Aorta (tissue), 5 donors: ENCODE measurements at places on chromosomes 16 and 17. TPM values are rescaled to one million over a fixed set of nuclear protein-coding genes. Genes with fewer than 3 reads are reported as not detected.

DNA sequence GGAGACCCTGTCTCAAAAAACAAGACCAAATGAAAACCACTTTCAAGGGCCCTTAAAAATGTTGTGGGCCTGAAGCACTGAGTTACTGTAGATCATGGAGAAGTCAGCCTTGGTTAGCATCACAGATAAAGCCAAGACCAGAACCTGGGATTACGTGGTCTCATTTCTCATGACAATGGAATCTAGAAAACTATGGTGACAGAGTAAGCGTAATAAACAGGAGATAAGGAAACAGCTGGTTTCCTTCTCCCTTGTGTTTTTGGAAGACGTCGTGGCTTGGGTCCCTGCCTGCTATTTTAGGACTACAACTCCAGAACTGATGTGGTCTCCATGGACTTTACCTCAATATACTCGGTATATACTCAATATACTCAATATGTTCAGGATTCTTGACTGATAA lies 180.7 kb upstream of the ZFHX3 start:
- no peak for DNase-seq

- no peak for DNase-seq
Measured at GRCh38 chr16:60304720-60305119, 1570.6 kb upstream of the GOT2 start.

DNA sequence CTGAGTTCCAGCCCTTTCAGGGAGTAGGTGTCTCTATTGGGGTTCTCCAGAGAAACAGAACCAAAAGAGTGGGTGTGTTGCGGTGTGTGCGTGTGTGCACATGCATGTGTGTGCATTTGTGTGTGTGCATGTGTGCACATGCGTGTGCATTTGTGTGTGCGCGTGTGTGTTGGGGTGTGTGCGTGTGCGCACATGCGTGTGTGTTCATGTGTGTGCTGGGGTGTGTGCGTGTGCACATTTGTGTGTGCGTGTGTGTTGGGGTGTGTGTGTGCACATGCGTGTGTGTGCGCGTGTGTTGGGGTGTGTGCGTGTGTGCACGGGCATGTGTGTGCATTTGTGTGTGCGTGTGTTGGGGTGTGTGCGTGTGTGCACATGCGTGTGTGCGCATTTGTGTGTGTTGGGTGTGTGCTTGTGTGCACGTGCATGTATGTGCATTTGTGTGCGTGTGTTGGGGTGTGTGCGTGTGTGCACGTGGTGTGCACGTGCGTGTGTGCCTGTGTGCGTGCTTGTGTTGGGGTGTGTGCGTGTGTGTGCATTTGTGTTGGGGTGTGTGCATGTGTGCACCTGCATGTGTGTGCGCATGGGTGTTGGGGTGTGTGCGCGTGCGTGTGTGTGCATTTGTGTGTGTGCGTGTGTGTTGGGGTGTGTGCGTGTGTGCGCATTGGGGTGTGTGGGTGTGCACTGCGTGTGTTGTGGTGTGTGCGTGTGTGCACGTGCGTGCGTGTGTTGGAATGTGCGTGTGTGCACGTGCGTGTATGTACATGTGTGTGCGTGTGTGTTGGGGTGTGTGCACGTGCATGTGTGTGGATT lies 38.4 kb upstream of the JPH3 start:
- no peak for DNase-seq

- no peak for DNase-seq
Measured at GRCh38 chr16:31833047-31833446, 40.6 kb upstream of the ZNF267 start.

- no peak for DNase-seq
Measured at GRCh38 chr16:69501956-69502745, 63.6 kb upstream of the NFAT5 start.

DNA sequence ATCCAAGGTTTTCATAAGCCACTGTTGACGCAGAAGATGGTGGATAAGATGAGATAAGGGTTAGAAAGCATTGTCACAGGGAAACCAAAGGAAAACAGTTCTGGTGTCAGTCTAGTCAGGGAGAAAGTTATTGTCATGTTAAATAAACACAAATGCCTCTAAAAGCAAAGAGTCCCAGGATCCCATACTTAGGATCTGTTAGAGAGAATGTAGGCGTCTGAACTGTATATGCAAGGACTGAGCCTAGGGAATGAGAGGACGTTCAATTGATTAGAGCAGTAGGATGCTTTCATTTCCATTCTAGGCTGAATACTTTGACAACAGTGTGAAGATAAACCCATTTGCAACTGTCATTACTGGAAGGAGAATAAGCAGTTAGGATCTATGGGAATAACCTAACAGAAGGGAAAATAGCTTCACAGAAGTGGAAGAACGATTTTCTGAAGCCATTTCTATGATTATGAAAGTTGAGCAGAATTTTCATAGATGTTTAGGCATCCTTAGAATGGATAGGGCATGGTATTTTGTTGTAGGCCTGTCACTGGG lies 1149.1 kb upstream of the CDH8 start:
- DNase-seq = no peak

- DNase-seq = no peak
Measured at GRCh38 chr17:77842528-77843147, 115.9 kb upstream of the TNRC6C start.

- DNase-seq = peak; percentile 64
Measured at GRCh38 chr17:8490256-8491023, 54.8 kb downstream of the NDEL1 start.

GRCh38 chr16:2022723-2023091 lies 3.1 kb downstream of the NPW start:
- no peak for DNase-seq

- DNase-seq = no peak
Measured at GRCh38 chr17:2898255-2898926, 102.2 kb downstream of the RAP1GAP2 start.

DNA sequence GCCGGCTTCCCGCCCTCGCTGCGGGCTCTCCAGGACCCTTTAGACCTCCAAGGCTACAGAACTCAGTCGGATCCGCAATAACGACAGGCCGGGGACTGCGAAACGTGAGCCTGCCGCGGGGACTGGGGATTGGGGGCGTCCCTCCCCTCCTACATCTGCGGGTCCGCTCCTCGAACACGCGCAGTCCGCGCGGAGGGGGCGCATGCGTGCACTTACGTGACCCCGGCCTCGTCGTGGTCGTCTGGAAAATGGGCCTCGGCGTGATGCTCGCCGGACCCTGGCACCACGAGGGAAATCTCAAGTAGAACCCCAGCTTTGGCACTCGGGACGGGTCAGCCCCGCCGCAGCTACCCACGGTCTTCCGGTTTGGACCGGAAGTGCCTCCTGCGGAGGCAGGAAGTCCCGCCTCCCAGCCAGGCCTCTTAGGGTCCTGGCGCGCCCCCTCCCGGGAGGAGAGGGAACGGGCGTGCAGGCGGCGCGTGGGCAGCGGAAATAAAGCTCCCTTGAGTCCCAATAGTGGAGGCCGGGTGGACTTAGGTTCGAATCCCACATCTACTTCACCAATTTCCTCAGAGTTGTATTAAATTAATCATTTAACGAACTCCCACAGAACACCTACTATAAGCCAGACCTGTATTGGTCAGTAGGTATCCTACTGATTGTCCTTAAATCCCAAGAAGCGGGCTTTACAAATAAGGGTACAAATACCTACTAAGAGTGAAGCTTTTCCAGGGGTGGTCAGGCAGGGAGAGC lies at the start of gene TAF1C:
TSS of gene TAF1C (minus strand) at position 373 of the 753 bp plus-strand sequence. CDS start 2,069 bp downstream, outside the sequence.
- peak; percentile 94 for DNase-seq

GRCh38 chr17:75777296-75777922 lies 7.2 kb upstream of the UNK start:
- no peak for DNase-seq

DNA sequence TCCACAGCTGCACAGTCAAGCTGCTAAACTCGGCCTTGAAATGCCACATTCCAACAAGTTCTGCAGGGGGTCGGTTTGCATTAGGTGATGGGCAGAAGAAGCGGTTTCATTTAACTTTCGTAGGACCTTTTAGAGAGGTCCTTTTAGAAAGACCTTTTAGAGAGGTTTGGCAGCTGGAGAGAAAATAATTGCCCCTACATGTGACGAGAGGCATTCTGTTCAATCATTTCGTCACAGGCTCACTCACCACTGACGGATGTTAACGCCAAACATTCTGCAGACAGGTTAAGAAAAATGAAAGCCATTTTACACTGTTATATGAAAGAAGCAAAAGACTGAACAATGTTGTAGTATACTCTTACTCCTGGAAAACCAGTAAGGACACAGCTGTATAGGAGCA lies 76.5 kb upstream of the ZNF423 start:
- no peak for DNase-seq

- peak; percentile 52 for DNase-seq
Measured at GRCh38 chr16:86718118-86718517, 139.8 kb downstream of the FOXL1 start.

DNA sequence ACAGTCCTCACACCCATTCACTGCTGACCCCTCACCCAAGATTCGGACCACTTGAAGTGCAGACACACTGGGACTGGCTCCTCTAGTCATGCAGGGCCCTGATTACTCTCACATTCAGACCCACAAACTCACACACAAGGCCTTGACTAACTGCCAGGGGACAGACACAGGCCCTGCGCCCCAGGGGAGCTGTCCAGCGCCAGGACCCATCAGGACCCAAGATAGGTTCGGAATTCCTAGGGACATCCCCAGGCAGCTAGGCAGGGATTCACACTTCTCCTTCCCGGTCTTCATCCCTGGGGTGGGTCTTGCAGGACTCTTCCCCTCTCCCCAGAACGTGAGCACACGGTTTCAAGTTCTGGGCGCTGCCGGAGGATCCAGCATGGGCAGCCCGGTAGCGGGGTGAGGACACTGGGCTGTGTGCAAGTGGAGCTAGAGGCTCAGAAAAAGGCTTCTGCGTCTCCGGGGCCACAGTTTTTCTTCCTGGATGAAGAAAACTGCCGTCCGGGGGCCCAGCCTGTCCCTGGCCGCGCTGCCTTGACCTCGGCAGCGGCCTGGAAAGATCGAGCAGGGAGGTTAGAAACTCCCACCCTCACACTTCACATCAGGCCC lies 1.6 kb downstream of the SEZ6 start:
- no peak for DNase-seq

DNA sequence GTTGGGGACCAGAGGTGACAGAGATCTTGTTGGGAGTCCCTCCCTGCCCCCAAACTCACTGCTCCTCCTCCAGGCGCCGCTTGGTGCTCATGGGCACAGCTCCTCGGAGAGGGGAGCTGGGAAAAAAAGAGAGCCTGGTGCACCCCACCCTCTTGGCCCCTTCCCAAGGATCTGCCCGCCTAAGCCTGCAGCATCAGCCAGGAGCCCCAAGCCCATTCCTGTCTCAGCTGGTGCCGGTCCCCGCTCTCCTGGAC lies 400 bp downstream of the HCFC1R1 start:
- peak; percentile 82 for DNase-seq

DNA sequence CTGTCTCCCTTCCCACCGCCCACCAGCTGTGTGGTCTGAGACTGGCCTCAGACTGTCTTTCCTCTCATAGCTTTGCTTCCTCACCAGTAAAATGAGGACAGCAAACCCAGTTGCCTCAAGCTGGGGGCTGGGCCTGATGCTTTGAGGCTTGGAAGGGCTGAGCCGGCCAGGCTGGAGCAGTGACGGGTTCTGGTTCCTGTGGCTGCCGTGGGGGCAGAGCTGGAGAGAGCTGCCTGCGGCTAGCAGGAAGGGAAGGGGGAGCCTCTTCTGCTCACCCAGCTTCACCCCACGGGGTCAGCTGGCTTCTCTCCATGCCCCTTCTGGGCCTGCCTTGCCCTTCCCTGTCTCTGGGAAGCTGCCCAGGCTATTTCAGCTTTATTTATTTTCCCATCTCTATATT lies 23.7 kb downstream of the LASP1 start:
- peak; percentile 80 for DNase-seq

DNA sequence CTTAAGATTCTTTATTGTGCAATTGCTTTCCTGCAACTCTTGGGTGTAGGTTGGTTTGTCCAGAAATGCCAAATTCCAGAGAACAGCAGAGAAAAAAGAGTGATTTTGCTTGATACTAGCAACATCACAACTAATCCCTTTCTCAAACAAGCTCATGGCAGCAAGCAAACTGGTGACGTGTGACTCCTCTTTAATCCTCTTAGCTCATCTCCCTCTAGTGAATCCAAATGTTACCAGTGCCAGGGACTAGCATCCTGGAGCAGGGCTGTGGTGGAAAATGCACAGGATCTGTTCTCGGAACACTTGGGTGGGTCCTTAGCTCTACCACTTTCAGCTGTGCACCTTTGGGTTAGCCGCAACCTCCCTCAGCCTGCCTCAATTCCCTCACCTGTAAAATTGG lies 204.0 kb upstream of the CCL2 start:
- DNase-seq = no peak

DNA sequence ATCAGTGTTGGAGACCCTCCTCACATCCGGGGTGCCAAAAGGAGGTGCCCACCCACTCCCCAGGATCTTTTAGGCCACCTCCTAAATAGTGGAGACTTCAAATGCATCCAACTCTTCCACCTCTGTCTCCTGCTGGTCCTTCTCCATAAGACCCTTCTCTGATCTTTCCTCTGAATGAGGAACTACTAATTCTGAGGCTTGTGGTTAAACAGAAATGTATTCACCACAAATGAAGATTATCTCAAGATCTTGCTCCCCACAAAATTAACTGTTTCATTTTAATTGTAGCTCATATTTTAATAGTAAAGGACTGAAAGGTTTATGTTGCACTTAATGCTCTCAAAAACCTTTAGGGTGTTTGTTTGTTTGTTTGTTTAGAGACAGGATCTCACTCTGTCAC lies 34.1 kb downstream of the TLE7 start:
- DNase-seq = no peak

DNA sequence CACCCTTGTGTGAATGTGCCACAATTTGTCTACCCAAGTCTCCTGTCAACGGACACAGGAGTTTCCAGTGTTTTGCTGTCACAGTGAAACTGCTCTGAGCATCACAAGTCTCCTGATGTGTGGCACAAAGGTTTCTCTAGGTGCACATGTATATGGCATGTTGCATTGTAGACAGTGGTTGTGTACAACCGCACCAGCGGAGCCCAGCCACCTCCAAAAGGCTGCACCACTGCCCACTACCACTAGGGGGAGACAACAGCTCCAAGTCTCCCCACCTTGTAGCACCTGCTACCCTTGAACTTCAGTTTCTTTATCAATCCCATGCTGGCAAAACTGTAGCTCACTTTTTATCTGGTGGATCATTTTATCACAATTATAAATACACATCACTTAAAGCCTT lies 95.5 kb upstream of the ZNF469 start:
- DNase-seq = peak; percentile 59

The KIF2B gene
- not detected for total RNA-seq

The ZMYND15 gene
- total RNA-seq = 2.1 TPM

The CCDC144A gene
- total RNA-seq = 2.5 TPM

The FAM20A gene
- 71.6 TPM for total RNA-seq

The SPATA32 gene
- not detected for total RNA-seq

The OR4D1 gene
- not detected for total RNA-seq
